ENCODE measurements at places on chromosomes 2 and 18.

DNA sequence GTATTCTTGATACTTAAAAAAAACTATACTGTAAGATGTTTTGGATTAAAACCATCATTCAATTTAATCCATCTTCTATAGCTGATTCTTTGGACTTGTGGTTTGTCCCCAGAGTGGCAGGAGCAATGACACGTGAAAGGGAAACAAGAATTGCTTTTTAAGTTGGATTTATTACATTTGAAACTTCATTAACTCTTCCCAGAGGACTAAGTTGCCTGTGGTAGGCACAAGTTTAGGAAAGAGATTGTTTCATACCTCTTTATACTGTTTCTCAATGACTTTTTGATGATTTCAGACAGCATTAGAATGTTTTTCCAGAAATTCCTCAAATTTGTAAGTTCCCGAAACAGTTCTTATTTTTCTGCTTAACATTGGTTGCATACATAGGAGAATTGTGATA, 41.3 kb downstream of the ACVR2A start:
- H3K4me3 ChIP-seq: no peak overlapping the region
- DNase-seq: no peak
- H3K27me3 ChIP-seq: no peaks in the 10 kb centered on the region
- no peaks in the 10 kb centered on the region for H3K36me3 ChIP-seq
- H3K4me1 ChIP-seq: peaks cover 1% of the 10 kb centered on the region

GRCh38 chr2:43387092-43388062, 161.0 kb upstream of the ZFP36L2 start:
- H3K27me3 ChIP-seq: no peaks in the 10 kb centered on the region
- no peak for DNase-seq
- H3K36me3 ChIP-seq: no peaks in the 10 kb centered on the region
- H3K27ac ChIP-seq: no peak overlapping the region

GRCh38 chr2:152415231-152415642, 80.3 kb downstream of the FMNL2 start:
- H3K36me3 ChIP-seq: no peaks in the 10 kb centered on the region
- peaks cover 45% of the 10 kb centered on the region for H3K4me1 ChIP-seq
- H3K27me3 ChIP-seq: no peaks in the 10 kb centered on the region
- no peak overlapping the region for H3K4me3 ChIP-seq
- H3K27ac ChIP-seq: peak overlapping the region; percentile 33
- DNase-seq: peak; percentile 27

- H3K27me3 ChIP-seq: no peaks in the 10 kb centered on the region
- H3K27ac ChIP-seq: no peak overlapping the region
- DNase-seq: no peak
- H3K36me3 ChIP-seq: no peaks in the 10 kb centered on the region
Observed at GRCh38 chr2:135948642-135949355, 36.6 kb downstream of the DARS1 start.

GRCh38 chr2:19649785-19650380, 251.9 kb downstream of the TTC32 start:
- H3K4me3 ChIP-seq: no peak overlapping the region
- H3K27me3 ChIP-seq: no peaks in the 10 kb centered on the region
- H3K27ac ChIP-seq: no peak overlapping the region
- H3K36me3 ChIP-seq: no peaks in the 10 kb centered on the region

DNA sequence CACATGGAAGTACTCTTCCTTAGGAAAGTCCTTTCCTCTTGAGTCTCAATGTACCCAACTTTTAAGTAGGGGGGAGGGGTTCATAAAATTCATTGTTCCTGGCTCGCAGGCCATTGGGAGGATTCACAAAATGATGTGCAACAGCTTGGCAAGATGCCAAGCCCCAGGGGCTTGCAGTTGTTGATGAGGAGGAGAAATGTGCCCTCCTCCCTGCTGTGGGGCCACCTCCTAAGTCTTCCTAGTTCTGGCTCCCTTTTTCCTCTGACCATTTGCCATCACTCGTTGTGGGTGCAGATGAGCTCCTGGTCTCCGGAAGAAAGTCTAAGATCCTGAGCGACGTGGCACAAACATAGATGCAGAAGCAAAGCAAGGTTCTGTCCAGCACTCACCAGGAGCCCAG, 435.4 kb downstream of the EIPR1 start:
- H3K4me3 ChIP-seq: no peak overlapping the region
- no peaks in the 10 kb centered on the region for H3K27me3 ChIP-seq
- H3K4me1 ChIP-seq: no peaks in the 10 kb centered on the region
- no peaks in the 10 kb centered on the region for H3K36me3 ChIP-seq
- no peak overlapping the region for H3K27ac ChIP-seq
- no peak for DNase-seq

- peaks cover 3% of the 10 kb centered on the region for H3K4me1 ChIP-seq
- no peak overlapping the region for H3K27ac ChIP-seq
- H3K36me3 ChIP-seq: no peaks in the 10 kb centered on the region
- H3K4me3 ChIP-seq: no peak overlapping the region
- no peaks in the 10 kb centered on the region for H3K27me3 ChIP-seq
Observed at GRCh38 chr2:239389414-239390329, 11.1 kb downstream of the HDAC4 start.

GRCh38 chr2:1593371-1594122, 150.8 kb downstream of the PXDN start:
- no peak for DNase-seq
- no peaks in the 10 kb centered on the region for H3K27me3 ChIP-seq
- H3K36me3 ChIP-seq: no peaks in the 10 kb centered on the region

- H3K4me3 ChIP-seq: no peak overlapping the region
- DNase-seq: no peak
- H3K36me3 ChIP-seq: no peaks in the 10 kb centered on the region
- H3K27me3 ChIP-seq: no peaks in the 10 kb centered on the region
- no peaks in the 10 kb centered on the region for H3K4me1 ChIP-seq
Observed at GRCh38 chr2:63765117-63765516, 76.6 kb upstream of the UGP2 start.

DNA sequence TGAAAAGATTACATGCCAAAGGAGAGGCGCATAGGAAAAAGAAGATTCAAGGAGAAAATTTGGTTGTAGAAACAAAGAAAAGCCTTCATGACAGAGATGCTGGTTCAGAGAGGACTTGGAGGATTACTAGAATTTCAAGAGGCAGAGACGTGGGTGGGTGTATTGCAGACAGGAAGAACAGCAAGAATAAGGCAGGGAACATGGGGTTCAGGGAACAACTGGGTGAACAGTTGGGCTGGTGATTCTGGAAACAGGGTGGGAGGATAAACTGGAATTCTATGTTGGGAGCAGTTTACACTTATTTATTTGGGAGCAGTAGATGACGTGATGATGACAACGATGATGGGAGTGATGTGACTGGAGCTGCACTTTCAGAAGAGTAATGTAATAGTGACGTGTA, 18.4 kb upstream of the GMCL1 start:
- no peaks in the 10 kb centered on the region for H3K27me3 ChIP-seq
- no peak overlapping the region for H3K4me3 ChIP-seq
- peaks cover 23% of the 10 kb centered on the region for H3K4me1 ChIP-seq
- H3K36me3 ChIP-seq: peaks cover 27% of the 10 kb centered on the region

DNA sequence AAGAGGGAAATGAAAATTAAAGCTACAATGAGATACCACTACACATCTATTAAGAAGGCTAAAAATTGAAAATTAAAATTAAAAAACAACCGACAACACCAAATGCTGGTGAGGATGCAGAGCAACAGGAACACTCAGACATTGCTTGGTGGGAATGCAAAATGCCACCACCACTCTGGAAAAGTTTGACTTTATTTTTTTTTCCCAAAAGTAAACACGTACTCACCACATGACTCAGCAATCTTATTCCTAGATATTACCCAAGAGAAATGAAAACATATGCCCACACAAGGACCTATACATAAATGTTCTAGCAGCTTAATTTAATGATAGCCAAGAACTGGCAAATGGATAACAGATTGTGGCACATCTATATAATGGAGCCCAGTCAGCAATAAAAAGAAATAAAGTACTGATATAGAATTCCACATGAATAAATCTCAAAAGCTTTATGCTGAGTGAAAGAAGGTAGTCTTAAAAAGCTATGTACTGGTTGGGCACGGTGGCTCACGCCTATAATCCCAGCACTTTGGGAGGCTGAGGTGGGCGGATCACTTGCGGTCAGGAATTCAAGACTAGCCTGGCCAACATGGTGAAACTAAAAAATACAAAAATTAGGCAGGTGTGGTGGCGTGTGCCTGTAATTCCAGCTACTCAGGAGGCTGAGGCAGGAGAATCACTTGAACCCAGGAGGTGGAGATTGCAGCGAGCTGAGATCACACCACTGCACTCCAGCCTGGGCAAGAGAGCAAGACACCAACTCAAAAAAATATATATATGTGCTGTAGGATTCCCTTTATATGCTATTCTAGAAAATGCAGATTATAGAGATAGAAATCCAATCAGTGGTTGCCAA, 4.2 kb upstream of the PROC start:
- H3K4me3 ChIP-seq: no peak overlapping the region
- H3K36me3 ChIP-seq: no peaks in the 10 kb centered on the region
- no peaks in the 10 kb centered on the region for H3K27me3 ChIP-seq
- no peak overlapping the region for H3K27ac ChIP-seq
- DNase-seq: no peak

- H3K36me3 ChIP-seq: no peaks in the 10 kb centered on the region
- no peak for DNase-seq
- no peak overlapping the region for H3K4me3 ChIP-seq
- H3K27me3 ChIP-seq: no peaks in the 10 kb centered on the region
- H3K27ac ChIP-seq: no peak overlapping the region
Observed at GRCh38 chr2:236754271-236754944, 184.8 kb downstream of the ACKR3 start.

- no peaks in the 10 kb centered on the region for H3K27me3 ChIP-seq
- H3K4me3 ChIP-seq: no peak overlapping the region
- no peak overlapping the region for H3K27ac ChIP-seq
- H3K4me1 ChIP-seq: no peaks in the 10 kb centered on the region
- no peaks in the 10 kb centered on the region for H3K36me3 ChIP-seq
Observed at GRCh38 chr18:22778996-22779395, 154.1 kb upstream of the RBBP8 start.

DNA sequence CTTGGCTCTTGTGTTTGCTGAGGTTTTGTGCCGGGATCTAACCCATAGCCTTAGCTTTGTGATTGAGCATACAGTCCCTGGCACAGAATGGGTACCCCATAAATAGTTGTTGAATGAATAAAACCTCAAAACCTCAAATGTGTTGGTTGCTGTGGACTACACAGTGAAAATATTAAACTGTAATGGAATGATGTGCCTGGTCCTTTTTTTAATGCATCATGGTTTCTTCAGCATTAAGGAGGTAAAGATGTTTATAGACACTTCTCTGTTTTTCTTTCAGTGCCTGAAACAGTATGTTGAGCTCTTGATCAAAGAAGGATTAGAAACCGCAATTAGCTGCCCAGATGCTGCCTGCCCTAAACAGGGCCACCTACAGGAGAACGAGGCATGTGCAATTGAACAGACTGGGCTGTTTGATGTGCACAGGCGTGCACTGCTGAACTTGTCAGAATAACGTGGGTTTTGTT, 97.0 kb downstream of the RNF144A start:
- H3K27ac ChIP-seq: no peak overlapping the region
- peak; percentile 44 for DNase-seq
- H3K4me1 ChIP-seq: peaks cover 54% of the 10 kb centered on the region
- no peaks in the 10 kb centered on the region for H3K27me3 ChIP-seq

GRCh38 chr18:57951999-57952774, 91.8 kb upstream of the NEDD4L start:
- H3K4me1 ChIP-seq: peaks cover 12% of the 10 kb centered on the region
- H3K27me3 ChIP-seq: no peaks in the 10 kb centered on the region
- H3K27ac ChIP-seq: no peak overlapping the region
- no peaks in the 10 kb centered on the region for H3K36me3 ChIP-seq

DNA sequence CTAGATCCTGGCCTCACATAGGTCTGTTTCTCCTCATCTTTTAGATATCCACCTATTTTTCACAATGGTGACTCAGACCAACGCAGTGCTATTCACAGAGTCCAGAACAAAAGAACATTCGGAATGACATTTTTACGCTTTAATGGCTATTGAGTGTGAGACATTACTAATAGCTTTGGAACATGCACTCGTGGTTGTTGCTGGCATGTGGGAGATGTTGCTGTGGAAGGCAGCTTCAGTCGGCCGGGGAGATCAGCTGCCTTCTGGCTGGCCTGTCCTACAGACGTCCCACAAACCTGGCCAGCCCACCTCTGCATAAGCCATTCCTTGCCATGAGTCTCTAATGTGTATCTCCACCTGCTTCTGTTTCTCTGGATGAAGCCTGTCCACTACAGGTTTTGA, 3.4 kb downstream of the MBP start:
- H3K4me3 ChIP-seq: no peak overlapping the region
- no peaks in the 10 kb centered on the region for H3K27me3 ChIP-seq
- peaks cover 57% of the 10 kb centered on the region for H3K4me1 ChIP-seq
- H3K27ac ChIP-seq: peak overlapping the region; percentile 74
- no peak for DNase-seq

GRCh38 chr2:42960842-42961180, 168.4 kb upstream of the HAAO start:
- H3K4me1 ChIP-seq: peaks cover 20% of the 10 kb centered on the region
- peak overlapping the region; percentile 61 for H3K27ac ChIP-seq
- H3K4me3 ChIP-seq: no peak overlapping the region
- DNase-seq: no peak
- H3K36me3 ChIP-seq: no peaks in the 10 kb centered on the region

DNA sequence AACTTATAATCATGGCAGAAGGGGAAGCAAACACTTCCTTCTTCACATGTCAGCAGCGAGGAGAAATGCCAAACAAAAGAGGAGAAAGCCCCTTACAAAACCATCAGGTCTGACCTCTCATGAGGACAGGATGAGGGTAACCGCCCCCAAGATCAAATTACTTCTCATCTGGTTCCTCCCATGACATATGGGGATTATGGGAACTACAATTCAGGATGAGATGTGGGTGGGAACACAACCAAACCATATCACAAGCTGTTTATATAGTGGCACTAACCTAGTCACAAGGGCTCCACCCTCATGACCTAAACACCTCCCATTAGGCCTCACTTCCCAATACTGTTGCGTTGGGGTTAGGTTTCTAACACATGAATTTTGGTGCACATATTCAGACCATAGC, 110.0 kb downstream of the OSBPL6 start:
- H3K27ac ChIP-seq: no peak overlapping the region
- no peak overlapping the region for H3K4me3 ChIP-seq
- H3K27me3 ChIP-seq: no peaks in the 10 kb centered on the region
- no peaks in the 10 kb centered on the region for H3K36me3 ChIP-seq

Data from body of pancreas (tissue), 4 donors.